Ureter (tissue), 1 donor: ENCODE measurements at places on chromosomes 4 and X. TPM values are rescaled to one million over a fixed set of nuclear protein-coding genes. Genes with fewer than 3 reads are reported as not detected.

DNA sequence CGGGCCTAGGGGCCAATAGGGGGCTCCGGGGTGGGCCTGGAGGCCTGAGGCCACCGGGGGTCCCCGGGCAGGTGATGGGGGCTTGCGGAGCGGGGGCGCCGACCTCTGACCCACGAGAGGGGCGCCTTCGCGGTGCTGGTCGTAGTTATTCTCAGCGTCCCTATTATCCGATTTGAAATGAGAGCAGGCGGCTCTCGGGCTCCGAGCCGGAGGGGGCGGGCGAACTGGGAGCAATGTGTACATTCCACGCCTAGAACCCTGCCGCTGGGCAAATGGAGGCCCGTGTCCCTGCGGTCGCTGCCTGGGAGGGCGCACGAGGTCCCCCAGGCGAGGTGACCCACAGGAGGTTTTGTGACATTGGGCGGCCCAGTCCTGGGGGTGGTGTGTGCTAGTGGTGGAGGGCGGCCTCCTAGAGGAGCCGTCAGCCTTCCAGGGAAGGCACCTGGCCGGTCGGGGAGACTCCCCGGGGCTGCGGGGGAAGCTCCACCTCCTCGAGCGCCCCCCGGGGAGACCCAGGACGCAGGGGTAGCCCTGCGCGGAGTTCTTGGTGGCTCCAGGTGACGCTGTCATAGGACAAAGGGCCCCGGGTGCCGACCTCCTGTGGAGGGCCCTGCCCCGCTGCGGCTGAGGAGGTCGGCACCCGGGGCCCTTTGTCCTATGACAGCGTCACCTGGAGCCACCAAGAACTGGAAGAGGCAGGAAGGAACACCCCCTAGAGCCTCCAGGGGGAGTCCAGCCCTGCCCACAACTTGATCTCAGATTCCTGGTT, 102.6 kb upstream of the PRKX start:
- peak; percentile 57 for DNase-seq

DNA sequence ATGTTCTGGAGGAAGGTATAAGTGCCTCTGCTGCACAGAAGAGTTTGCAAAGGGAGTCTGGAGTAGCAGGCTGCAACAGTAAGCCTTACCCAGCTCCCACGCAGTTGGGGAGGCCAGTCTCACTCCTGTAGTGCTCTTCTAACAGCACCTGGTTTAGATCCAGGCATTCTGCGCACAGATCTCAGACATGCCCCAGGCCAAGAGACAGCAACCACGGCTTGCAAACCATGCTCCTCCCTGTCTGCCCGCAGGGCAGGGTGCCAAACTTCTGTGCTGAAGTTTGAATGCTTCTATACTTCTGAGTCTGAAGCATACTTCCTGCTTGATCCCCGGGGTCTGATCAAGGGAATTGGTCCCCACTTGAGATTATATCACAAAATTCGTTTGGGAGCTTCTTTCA, 106.3 kb downstream of the LINC00632 start:
- peak; percentile 42 for DNase-seq

DNA sequence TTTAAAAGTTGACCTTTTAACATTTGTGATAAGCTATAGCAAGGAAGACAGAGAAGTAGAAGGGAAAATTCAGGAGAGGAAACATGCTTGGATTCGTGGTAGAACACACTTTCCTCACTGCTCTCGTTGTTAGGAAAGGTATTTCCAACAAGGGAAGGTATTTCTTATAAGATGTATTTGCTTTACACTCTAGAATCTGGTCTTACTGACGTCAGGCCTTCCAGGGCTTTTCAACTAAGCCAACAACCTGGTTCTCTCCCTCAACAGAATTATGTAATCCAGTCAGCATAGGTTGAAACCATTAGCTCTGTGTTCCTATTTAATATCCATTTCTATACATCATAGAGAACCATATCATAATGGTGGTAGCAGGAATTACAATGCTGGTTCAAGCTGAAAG, 241.9 kb downstream of the SLC39A8 start:
- no peak for DNase-seq

DNA sequence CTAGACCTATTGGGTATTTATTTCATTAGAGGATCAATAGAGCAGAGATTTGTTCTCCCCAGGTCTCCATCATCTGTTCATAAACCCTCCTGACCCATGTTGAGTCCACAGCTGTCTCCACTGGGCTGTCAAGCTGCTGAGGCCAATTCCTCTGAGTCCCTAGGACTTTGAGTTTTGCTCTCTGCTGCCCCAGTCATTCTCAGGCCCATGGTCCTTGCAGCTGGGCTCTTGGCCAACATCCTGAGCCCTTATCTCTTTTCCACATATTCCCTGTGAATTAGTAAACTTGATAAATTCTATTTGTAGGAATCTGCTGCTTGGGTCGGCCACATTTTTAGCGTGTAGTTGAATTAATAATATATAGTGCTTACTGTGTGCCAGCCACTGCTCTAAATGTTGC, 41.9 kb downstream of the FHL1 start:
- no peak for DNase-seq

ITM2A gene
- 42.2 TPM for total RNA-seq

FAM47A gene
- not detected for total RNA-seq

GRCh38 chr4:110676241-110676640, 53.4 kb upstream of the PITX2 start:
- no peak for DNase-seq

GRCh38 chr4:162793004-162793403, 373.7 kb downstream of the NAF1 start:
- DNase-seq, result no peak

STATH gene
- not detected for total RNA-seq

GRCh38 chrX:124238268-124238667, 94.2 kb upstream of the TEX13D start:
- DNase-seq, result no peak

SPARCL1 gene
- total RNA-seq, result 400 TPM

CXorf49 gene
- not detected for total RNA-seq

- DNase-seq, result no peak
These were observed 65.4 kb upstream of the FAM9C start for GRCh38 chrX:13109817-13110216.

- DNase-seq, result no peak
These were observed 106.8 kb downstream of the STK32B start for GRCh38 chr4:5157791-5158770.

CPZ gene
- total RNA-seq, result 7.4 TPM

GRCh38 chr4:10092481-10093270, 23.9 kb downstream of the WDR1 start:
- no peak for DNase-seq

- no peak for DNase-seq
These were observed 91.7 kb downstream of the SPATA18 start for GRCh38 chr4:52142816-52143215.

BGN gene
- 77.5 TPM for total RNA-seq

GRCh38 chr4:64882311-64883086, 473.2 kb upstream of the TECRL start:
- no peak for DNase-seq

DSPP gene
- total RNA-seq, result not detected

- no peak for DNase-seq
These were observed 151.6 kb upstream of the ZC4H2 start for GRCh38 chrX:65127842-65128241.

DNA sequence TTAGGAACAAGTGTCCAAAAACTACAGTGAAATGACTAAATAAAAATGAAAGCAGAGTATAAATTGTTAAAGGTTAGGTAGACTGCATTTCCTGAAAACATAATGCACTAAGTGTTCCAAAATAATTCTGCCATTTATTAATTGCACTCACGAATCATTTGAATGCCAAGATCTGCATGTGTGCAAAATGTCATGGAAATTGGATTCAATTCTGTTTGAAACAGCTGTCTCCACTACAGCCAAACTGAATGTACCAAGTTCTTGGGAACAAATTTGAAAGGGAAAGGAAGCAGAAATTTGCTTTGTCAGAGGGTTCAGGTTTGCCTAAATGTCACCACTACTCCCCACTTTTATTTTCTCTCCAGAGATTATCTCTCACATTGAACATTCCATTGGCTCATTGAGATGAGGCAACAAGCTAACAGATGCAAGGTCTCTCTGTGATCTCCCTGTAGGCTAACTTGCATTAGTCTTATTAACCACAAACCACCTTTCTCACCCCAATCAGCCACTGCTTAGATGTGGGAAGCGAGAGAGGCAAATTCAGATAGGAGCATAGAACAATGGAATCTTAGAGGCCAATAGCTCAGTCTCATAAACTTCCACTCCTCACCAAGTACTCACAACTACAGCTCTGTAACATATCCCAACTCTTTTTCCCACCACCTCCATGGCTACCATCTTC, 226.6 kb downstream of the KDR start:
- DNase-seq, result no peak

DNA sequence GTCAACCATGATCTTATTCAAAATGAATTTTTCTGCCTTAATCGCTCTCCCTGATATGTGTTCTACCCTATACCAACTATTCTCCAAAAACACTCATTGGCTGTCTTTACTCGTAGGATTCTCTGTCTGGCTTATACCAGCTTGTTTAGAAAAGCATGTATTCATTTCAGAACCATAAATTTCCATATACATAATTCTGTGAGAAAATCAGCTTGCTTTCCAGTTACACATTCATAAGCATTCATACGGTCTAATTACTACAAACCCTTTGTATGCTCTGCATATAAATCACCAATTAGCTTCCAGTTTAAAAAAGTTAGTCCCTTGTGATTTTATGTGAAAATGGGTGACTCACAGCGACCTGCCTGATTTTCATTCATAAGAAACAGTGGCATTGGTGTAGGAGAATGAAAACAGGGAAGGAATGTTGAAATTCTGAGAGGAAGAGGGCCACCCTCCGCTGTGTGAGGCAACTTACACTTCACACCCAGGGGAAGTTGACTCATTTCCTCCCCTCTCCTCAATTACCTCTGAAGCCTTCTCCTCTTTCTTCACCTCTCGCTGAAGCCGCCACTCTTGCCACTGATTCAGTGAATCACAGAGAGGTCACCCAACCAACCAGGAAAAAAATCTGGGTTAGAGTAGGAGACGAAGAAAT, 63.3 kb downstream of the MEPE start:
- peak; percentile 47 for DNase-seq

MAGEA8 gene
- not detected for total RNA-seq

- DNase-seq, result no peak
These were observed 51.4 kb upstream of the LSM6 start for GRCh38 chr4:146124023-146124680.

SPANXA2 gene
- total RNA-seq, result not detected

GRCh38 chrX:110846071-110846470, 50.5 kb upstream of the CHRDL1 start:
- DNase-seq, result no peak

CRLF2 gene
- 0.42 TPM for total RNA-seq

DNA sequence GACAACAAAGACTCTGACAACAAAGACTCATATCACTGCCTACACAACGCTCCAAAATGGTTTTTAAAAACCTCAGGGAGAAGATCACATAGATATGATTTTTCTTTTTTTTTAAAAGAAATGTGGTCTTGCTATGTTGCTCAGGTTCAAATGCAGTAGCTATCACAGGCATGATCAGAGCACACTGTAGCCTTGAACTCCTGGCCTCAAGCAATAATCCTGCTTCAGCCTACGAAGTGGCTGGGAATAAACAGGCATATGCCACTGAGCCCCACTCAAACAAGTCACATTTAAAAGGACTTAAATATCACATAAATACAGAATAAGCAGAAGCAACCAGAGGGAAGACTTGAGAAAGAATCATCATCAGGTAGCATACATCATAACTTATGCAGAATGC, 14.7 kb downstream of the DHX15 start:
- no peak for DNase-seq

PCSK1N gene
- total RNA-seq, result 4.5 TPM

- no peak for DNase-seq
These were observed 7.9 kb downstream of the PGRMC2 start for GRCh38 chr4:128279624-128280225.

GRCh38 chrX:1444561-1445500, 7.9 kb downstream of the ASMTL start:
- DNase-seq, result peak; percentile 15

NMU gene
- total RNA-seq, result not detected
